ENCODE measurements at places on chromosomes 12 and 14.
A peak's percentile ranks its signal among the peaks of the same experiment; 100 is the strongest.

- no peak for DNase-seq
Observed at GRCh38 chr12:130423136-130423535, 85.4 kb downstream of the PIWIL1 start.

- no peak for DNase-seq
Observed at GRCh38 chr14:74648601-74649000, 36.6 kb upstream of the LTBP2 start.

DNA sequence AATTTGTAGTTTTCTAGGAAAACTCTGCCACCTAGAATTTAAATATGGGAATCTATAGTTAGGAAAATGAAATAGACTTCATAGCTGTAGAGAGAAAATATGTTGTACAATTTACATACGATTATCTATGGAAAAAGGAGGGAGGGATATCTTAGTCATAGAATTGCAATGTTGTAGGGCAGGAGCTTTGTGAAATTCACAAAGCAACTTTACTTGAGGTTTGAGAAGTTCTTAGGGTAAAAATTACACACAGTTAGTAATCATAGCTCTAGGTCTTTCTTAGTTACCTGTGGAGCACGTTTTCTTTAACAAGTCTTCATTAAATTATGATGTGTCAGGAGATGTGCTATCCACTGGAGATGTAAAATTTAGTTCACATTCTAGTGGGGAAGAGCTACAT is 61.4 kb upstream of the DBX2 start:
- no peak for DNase-seq

DNA sequence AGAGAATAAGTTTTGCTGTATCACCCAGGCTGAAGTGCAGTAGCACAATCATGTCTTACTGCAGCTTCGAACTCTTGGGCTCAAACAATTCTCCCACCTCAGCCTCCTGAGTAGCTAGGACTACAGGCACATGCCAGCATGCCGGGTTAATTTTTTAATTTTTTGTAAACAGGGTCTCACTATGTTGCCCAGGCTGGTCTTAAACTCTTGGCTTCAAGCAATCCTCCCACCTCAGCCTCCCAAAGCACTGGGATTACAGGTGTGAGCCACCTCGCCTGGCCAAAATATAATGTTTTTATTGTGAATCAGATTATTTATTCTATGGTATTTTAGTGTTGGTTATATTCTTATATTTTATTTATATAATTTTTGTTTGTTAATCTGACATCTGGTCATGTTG is 3.8 kb upstream of the ZNF740 start:
- no peak for DNase-seq

- no peak for DNase-seq
Observed at GRCh38 chr12:69495071-69495470, 24.9 kb downstream of the FRS2 start.

DNA sequence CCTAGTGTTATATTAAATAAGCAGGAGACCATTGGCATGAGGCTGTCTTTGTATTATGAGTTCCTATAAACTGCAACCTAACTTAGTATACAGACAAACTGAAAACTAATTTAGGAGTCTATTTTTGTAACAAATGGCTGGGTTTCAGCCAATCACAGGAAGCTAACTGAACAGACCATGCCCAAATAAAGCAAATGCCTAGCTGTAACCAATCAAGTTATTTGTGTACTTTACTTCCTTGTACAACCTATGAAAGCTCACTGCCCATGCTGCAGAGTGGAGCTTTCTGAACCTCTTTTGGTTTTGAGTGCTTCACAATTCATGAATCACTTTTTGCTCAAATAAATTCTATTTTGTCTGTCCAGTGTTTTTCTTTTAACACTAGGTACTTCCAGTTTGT is 41.6 kb downstream of the GUCY2C start:
- no peak for DNase-seq

DNA sequence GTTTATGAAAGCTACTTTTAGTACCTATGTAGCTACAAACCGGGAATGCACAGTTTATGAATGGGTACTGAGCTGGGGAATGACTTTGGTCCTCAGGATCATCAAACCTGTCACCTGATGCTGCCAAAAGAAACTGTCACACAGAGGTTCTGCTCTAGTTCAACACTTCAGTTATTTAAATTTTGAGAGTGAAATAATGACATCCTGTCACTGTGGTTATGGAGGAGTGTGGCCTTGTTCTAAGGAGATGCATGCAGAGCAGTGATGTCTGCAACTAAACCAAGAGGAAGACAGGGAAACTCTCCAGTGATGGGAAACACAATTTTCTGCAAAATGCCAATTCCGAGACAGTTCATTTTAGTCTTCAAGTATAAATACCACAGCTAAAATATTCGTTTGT is 4.8 kb upstream of the AEBP2 start:
- DNase-seq: no peak

DNA sequence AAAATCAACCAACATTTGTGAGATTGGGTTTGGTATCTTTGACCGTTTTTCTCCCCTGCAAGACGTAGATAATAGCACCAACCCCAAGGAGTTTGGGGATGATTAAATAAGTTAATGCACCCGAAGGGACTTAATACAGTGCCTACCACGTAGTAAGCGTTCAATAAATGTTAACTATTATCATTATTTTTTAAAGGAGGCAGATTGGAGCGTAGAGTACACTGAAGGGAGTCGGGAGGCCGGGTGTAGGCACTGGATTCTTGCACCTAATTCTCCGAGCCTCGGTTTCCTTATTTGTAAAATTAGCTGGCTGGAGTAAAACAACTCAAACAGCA is 367 bp upstream of the FRS2 start:
- no peak for DNase-seq

- no peak for DNase-seq
Observed at GRCh38 chr12:117187421-117187820, 2.8 kb downstream of the FBXO21 start.

DNA sequence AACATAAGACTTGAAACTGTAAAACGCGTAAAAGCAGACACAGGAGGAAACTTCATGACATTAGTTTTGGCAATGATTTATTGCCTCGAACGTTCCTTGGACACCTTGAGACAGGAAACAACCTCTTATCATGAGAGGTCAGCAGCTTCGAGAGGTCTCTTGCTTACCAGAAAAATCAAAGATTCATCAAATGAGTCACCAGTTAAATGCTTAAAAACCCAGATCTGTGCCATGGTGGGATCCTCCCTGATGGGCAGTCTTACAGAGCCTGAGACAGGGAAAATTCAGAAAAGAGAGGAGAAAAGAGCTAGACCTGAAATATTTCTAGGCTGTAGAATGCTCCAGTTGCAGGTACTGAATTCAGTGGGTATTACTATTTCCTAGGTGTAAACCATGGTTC is 1093.9 kb downstream of the AACS start:
- DNase-seq: no peak

DNA sequence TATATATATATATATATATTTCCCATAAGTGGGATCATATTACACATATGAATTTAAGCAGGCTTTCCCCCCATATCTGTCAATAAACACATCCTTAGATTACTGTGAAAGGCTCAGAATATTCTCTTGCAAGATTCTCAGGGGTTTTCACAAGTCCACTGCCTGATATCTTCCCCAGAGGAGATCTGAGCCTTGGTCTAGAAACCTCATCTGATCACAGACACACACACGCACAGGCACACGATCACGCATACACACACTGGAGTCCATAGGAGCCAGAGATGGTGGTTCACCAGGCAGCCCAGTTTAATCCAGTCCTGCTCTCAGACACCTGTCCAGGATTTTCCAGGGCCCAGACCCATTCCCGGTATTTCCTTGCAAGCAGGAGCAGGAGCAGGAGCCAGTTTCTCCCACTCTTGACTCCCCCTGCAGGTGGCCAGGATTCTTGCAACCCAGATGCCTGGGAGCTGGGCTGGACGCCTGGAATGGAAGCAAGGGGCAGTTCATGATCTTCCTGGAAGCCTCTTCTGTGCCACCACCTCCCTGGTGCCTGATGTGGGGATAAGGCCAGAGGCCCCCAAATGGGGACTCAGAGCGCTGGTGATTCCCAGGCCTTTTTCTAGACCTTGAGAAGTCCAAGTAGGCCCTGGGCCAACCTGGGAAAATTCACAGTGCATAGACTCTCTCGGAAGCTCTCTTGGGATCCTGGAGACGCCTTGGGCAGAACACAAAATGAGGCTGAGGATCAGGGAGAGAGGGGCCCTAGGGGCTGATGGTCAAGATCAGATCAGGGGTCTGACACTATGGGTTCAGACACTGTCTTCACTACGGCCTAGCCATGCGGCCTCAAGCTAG is 16.5 kb upstream of the KRT78 start:
- peak; percentile 23 for DNase-seq

GRCh38 chr12:108773798-108774788 is 42.8 kb upstream of the CORO1C start:
- DNase-seq: no peak

GRCh38 chr12:26803552-26803951 is 29.4 kb downstream of the ITPR2 start:
- DNase-seq: no peak

- no peak for DNase-seq
Observed at GRCh38 chr12:2302711-2303580, 250.2 kb downstream of the CACNA1C start.

GRCh38 chr14:100362311-100362927 is 39.3 kb downstream of the SLC25A47 start:
- DNase-seq: no peak

- DNase-seq: no peak
Observed at GRCh38 chr12:64180951-64181350, 41.1 kb downstream of the KICS2 start.

DNA sequence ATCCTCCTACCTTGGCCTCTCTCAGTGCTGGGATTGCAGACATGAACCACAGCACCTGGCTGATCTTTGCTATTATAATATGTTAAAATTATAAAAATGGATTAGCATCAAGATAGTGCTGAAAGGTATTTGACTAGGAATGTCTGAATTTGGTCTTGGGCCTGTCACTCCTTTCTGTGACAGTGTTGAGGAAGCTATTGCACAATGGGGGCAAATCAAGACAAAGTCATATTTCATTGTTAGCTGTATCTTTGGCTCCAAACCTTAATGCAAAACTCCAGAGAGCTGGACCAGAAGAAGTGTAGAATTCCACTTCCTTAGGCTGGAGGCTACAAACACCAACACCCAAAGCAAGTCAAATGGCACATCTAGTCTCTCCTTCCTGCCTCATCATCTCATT is 42.2 kb downstream of the ZCRB1 start:
- no peak for DNase-seq

DNA sequence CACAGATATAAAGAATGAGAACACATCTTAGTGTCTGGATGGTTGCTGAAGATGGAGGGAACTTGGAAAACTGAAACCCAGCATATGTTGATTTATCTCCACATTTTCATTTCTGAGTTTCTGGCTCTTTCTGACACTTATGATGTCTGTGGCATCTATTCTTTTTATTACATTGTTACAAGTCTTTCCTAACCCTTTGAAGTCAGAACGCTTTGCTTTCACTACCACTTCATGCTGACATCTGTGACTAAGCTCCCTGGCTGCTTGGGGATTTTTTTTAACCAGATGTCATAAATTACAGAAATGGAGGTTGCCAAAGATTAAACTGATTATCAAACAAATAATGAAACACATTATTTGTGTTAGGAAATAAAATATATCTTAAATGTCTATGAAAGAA is 188.7 kb downstream of the KITLG start:
- DNase-seq: no peak

GRCh38 chr14:27236601-27237000 is 638.8 kb upstream of the NOVA1 start:
- DNase-seq: no peak

- no peak for DNase-seq
Observed at GRCh38 chr14:90499908-90500664, 103.3 kb downstream of the CALM1 start.

DNA sequence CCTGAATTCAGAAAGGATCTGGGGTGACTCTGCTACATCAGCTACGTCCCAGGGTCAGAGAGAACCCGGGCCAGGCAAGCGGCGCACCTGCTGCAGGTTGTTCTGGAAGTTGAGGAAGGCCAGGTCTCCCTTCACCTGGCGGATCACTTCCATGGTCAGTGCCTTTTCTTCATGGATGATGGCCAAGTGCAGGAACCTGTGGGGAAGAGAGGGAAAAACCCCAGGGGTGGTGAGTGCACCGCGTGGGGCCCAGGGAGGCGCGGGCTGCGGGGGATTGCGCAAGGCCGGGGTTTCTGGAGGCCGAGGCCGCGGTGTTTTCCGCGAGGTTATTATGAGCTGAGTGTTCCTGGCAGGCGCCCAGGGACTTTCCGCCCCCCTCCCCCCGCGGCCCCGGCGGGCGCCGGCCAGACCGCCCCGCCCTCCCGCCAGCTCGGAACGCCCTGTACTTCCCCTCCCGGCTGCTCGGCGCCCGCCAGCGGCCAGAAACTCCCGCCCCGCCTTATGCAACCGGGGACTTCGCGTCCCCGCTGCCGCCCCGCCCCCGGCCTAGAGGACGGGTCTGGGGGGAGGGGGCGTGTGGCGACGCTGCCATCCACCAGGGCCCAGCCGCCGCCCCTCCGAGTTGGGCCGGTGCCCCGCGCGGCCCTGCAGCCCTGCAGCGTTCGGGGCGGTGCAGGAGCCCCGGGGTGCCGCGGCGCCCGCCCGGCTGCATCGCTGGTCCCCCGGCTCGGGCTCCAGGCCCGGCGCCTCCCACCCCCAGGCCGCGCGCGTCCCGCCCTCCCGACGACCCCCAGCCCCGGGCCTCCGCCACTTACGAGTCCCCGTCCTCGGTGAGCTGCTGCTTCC is 723 bp downstream of the NFKBIA start:
- peak; percentile 96 for DNase-seq

DNA sequence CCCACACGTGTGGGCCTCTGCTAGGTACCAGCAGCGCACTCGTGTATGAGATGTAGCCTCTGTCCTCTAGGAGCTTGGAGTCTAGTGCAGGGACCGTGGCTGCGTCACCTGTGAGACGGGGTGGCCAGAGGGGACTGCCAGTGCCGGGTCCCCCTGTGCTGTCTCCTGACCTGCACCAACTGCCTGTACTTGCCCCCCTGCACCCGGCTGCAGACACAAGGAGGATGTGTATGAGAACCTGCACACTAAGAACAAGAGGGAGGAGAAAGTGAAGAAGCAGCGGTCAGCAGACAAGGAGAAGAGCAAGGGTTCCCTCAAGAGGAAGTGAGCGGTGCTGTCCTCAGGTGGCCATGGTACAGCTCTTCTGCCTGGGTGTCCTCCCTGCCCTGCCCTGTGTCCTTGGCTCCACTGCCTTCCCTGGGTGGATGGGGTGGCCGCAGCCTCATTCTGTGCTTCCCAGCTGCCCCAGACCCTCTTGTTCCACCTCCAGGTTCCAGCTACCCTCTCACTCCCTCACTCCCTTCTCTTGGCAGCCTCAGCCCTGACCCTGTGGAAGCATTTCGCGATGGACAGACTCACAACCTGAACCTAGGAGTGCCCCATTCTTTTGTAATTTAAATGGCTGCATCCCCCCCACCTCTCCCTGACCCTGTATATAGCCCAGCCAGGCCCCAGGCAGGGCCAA is 9.6 kb downstream of the PTPN6 start:
- no peak for DNase-seq

- DNase-seq: no peak
Observed at GRCh38 chr12:109864916-109865315, 15.4 kb downstream of the GLTP start.

- DNase-seq: peak; percentile 37
Observed at GRCh38 chr14:99946652-99947489, 118.4 kb upstream of the EVL start.

GRCh38 chr12:79560225-79560889 is 130.4 kb downstream of the PAWR start:
- no peak for DNase-seq

- peak; percentile 46 for DNase-seq
Observed at GRCh38 chr14:91947475-91948184, at the start of gene FBLN5. FBLN5 (minus strand) TSS chr14:91947694; CDS start chr14:91947229, 465 bp downstream.

GRCh38 chr12:40226705-40227104 is 1.9 kb downstream of the LRRK2 start:
- DNase-seq: no peak

Measured in activated T-cell treated with anti-CD3 and anti-CD28 coated beads for 48 hours (primary cell).